ENCODE measurements at places on chromosomes 12 and 14.

DNA sequence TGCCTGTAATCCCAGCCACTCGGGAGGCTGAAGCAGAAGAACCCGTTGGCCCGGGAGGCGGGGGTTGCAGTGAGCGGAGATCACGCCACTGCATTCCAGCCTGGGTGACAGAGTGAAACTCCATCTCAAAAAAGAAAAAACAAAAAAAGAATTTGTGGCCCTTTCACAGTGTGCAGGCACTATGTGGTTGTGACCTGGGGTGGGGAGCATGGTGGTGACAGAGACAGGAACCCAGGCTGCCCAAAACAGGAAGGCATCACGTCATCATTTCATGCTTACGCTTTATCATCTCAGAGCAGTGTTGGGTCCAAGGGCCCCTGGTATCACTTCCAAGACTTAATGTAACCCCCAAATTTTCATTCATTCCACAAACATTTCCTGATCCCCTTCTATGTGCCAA is 175.7 kb upstream of the GSC start:
- no peak for DNase-seq

GRCh38 chr14:103692159-103692558 is 23.1 kb downstream of the XRCC3 start:
- DNase-seq = no peak

- DNase-seq = no peak
Measured at GRCh38 chr12:122152754-122153153, 21.3 kb downstream of the IL31 start.

DNA sequence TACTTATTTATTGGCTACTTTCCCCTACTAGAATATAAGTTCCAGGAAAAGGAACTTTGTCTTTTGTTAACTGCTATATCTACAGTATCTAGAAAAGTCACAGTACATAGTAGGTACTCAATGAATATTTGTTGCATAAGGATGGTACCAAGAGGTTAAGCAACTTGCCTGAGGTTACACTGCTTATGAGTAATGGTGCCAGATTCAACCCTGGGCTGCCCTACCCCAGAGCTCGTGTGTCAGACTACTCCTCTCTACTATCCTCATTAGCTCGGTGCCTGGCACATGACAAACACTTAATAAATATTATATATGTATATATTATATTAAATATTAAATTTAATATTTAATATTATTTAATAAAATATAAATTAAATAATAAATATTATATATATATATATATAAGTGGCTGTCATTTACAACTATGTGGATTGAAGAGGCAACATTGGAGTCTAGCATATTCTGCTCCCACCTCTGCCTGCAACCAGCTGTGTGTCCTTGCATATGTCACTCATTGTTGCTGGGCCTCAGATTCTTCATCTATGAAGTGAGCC is 25.4 kb downstream of the UTP20 start:
- no peak for DNase-seq

- peak; percentile 2 for DNase-seq
Measured at GRCh38 chr12:14618983-14619382, 51.3 kb upstream of the PLBD1 start.

DNA sequence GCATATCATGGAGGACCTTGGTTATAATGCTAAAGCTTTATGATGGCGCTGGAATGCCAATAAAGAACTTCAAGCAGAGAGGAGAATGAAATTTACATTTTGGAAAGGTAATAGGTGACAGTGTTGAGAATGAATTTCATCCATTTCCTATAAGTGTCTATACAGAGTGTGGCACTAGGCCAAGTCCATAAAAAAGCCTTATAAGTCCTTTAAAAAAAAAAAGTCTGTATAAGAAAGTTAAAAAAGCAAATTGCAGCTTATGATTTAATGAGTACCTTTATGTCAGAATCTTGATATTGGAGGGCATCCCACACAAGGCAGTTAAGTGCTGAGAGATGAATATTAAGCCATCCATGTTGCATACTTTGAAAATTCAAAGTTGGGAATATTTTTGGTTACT is 62.4 kb downstream of the ATF7IP start:
- no peak for DNase-seq

DNA sequence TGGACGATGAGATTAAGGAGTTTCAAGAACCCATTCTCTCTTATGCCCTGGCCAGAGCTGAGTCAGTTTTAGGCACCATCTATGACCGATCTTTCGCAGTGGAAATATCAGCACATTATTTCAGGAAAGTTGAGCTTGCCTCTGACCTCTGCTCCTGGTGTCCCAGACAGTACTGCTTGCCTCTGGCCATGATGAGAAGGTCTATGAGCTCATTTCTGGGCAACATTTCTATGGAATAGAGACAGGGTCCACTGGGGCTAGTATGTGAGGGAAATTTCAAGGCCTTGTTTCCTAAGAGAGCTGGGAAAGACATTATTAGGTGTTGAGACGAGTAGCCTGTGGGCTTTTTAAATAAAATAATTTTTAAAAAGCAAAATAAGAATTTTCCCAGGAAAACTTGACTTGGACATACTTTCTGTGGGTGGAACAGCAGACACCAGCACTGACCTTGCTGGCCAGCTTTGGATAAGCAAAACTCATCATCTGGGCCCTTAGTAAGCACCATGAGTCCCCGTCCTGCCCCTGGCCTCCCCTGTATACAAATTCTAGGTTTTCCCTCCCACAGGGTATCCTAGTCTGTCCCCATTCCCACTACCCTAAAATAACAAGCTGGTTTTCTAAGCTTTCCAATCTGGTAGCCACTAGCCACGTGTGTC is 43.4 kb downstream of the DIO2 start:
- no peak for DNase-seq

- no peak for DNase-seq
Measured at GRCh38 chr12:105704787-105705186, 374.3 kb downstream of the C12orf75 start.

- no peak for DNase-seq
Measured at GRCh38 chr14:23930742-23931141, 22.8 kb upstream of the DHRS4 start.

DNA sequence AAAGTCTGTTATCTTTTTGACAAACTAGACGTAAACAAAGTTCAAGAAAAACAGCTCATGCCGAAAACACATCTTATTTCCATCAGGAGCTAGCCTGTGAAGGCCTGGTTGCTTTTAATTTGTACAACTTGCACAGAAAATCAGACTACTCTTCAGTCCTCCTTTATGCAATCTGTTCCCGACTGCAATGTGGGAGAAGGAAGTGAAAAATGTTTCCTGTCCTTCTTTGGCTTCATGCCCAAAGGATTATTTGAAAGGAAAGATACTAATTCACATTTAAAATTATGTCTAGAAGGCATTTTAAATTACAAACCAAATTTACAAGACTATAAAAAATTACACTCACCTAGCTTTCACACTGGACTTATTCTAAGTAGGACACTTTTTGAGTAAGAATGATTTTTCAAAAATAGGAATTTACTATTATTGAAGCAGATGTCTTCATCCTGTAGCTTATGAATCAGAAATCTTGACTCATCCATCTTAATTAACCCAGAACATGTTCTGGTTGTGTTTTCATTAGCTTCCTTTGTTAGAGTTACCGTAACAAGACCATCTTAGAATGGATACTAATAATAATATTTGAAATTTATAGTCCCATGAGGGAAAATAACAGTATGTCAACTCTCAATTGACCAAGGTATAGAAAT is 272.6 kb downstream of the PRKD1 start:
- peak; percentile 14 for DNase-seq

- DNase-seq = no peak
Measured at GRCh38 chr14:100041271-100041670, 24.0 kb upstream of the EVL start.

GRCh38 chr12:38838056-38838850 is 67.1 kb downstream of the CPNE8 start:
- no peak for DNase-seq

DNA sequence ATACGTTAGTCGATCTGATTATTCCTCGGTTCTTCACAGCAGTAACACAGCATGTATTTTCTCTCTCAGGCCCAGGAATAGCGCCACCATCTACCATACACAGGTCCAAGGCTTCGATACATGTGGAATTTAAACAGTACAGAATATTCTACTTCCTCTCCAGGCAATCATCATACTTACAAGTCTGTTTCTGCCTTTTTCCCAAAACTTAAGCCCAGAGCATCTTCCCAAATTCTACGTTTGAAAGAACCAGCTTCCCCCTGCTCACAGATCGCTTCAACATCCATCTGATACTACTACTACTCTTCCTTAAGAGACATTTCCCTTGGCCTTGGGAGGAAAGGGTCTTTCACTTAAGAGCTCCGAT is 626 bp downstream of the TXNDC16 start:
- DNase-seq = peak; percentile 3

GRCh38 chr14:76245097-76245496 is 93.4 kb downstream of the GPATCH2L start:
- no peak for DNase-seq

- no peak for DNase-seq
Measured at GRCh38 chr12:115588131-115588530, 689.4 kb downstream of the MED13L start.

DNA sequence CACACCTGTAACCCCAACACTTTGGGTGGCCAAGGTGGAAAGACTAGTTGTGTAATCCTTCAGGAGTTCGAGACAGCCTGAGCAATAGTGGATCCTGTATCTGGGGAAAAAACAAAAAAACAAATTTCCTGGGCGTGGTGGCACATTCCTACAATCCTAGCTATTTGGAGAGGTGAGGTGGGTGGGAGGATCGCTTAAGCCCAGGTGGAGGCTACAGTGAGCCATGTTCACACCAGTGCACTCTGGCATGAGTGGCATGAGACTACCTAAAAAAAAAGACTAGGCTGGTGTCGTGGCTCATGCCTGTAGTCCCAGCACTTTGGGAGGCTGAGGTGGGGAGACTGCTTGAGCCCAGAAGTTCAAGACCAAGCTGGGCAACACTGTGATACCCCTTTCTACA is 17.2 kb downstream of the PTGES3 start:
- no peak for DNase-seq

GRCh38 chr12:118337194-118337838 is 35.4 kb downstream of the TAOK3 start:
- DNase-seq = no peak

DNA sequence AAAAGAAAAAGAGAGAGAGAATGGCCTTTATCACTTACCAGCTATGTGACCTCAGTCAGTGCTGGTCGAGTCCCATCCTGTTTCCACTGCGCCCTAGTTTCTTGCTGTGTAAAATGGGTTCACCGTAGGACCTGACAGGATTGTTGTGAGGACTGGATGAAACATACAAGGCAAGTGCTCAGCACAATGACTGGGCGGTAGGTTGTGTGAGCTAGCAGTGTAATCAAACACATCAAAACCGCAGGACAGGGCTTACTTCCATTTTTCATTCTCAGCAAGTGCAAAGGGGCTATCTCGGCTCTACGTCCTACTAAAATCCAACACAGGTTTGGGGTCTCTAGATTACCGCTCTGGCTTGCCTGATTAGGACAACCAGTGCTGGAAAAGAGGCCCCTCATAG is 36.4 kb upstream of the ATXN2 start:
- no peak for DNase-seq

DNA sequence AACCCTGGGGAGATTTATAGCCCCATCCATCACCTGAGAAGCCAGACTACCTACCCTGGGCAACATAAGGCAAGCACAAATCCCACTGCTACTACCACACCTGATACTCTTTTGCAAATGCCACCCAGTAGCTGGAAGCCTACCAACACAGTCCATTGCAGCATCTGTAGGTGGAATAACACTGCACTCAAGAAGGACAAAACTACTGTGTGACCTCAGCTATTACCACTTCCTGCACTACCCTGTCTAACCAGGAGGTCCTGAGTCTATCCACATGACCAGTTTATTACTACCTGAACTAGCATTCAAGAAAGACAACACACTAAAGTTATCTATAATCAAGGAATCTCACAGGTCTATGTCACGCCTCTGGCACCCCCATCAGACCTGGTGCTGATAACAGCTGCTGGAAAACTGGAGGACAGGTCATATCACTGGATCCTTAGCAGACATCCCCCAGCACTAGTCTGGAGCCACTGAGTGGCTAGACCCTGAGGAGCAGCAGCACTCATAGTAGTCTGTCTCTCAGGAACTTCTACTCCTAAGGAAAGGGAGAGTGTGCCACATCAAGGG is 2.9 kb upstream of the CLEC1A start:
- DNase-seq = no peak

DNA sequence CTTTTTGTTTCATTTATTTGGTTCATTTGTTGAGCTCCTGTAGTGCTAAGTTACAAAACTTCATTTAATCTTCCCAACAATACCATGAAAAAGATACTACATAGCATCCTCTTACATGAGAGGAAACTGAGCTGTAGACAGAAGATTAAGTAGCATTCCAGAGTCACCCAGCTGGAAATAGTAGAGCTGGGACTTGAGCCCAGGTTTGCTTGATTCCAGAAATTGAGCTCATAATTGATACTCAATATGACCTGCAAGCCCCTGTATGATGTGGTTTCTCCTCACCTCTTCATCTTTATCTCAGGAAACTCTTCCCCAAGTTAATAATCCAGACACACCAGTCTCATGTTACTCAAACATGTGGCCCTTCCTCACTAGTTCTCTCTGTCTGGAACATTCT is 87.0 kb upstream of the DAAM1 start:
- no peak for DNase-seq

DNA sequence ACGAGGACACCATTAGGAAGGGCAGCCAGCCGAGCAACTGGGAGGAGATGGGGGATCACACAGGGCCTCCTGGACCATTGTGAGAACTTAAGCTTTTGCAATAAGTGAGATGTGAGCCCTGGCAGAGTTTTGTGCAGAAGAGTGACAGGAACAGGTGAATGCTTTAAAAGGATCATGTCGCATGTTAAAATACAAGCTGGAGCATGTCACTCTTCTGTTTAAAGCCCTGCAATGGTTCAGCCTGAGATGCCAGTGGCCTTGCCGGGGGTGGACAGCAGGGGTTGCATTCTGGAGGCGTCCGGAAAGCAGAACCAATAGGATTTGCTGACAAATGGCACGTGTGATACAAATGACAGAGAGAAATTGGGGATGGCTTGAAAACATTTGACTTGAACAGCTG is 137.5 kb upstream of the RFLNA start:
- DNase-seq = no peak

GRCh38 chr14:68231898-68232297 is 412.3 kb downstream of the RAD51B start:
- no peak for DNase-seq

GRCh38 chr14:22536853-22537338 is 52.1 kb downstream of the DAD1 start:
- no peak for DNase-seq

DNA sequence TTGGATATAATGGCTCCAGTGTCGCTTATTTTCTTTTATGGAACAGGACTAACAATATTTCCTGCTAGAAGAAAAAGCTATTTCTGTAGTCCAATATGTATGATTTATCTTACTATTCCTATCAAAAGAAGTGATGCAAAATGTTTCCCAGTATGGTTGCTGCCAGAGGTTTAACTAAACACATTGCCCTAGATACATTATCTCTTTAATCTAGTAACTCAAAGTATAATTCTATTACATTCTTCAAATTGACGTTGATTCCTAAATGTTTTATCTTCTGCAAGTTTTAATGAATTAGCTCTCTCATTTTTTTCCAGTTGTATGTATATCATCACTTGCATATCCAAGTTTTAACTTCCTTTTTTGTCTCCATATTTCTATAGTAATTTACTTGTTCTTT is 28.2 kb downstream of the GYS2 start:
- no peak for DNase-seq
